ENCODE measurements at places on chromosomes 7 and 10.

DNA sequence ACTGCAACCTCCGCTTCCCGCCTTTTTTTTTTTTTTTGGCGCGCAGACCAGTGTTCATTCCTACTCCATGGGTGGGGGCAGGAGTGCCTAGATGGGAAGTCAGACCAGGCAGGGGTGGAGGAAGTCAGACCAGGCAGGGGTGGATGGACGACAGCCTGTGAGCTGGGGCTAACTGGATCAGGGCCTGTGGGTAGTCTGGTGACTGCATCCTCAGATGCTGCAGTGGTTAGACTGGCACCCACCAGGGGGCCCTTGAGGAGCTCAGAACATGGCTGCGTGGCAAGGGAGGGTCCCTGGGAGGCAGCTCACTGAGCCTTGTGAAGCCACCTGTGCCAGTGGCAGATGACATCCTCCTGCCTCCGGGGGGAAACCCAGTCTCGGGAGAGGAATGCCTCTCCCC, 35.1 kb downstream of the RCC1L start:
- DNase-seq: no peak

- no peak for DNase-seq
These were observed 132.6 kb downstream of the ST7 start for GRCh38 chr7:117085769-117086463.

DNA sequence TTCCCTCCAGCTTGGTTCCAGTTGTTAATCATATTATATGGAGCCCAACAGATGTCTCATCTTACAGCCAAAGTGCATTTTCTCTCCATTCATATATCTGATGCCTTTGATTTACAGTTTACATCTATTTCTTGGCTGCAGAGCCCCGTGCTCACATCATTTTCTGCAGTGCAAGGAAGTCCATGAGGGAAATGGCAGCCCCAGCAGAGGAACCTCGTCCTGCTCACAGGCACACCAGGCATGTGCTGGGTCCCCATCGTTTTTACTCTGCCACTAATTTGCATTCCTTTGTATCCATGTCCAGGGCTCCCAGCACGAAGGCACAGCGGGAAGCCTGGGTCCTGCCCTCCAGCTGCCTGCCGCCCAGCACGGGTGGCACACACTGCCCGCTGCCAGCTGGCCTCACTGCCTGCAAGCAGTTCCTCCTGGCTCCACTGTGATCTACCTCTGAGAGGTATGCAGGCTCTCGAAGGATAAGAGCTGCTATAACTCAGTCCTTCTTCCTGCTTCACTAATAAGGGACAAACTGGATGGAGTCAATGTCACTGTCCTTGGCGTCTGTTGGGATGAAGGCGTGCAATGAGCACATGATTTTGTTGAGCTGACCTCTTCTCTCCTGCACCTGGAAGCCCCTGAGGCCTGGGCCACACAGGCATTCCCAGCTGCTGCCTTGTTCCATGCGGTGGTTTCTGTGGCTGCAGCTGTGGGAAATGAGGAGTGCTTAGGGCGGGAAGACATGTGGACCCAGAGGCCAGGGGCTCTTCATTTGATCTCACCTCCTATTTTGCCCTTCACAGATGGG, 583.6 kb upstream of the MGMT start:
- no peak for DNase-seq

DNA sequence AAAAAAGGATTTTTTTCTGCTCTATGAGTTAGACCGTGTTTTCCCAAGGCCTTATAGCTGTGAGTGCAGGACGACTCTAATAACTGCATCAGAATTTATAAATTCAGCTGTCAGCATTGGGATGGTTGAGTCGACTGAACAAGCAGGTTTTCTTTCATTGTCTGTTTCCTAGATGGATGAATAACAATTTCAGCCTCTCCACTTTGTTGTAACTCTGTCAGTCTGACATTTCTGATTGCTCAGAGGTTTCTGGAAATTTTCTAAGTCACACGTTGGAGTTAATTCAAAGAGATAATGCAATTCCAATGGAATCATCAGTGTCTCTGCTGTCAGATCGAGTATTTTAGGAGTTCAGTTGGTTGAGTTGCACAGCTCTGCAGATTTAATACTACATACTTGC, 159.2 kb downstream of the CHN2 start:
- no peak for DNase-seq

- no peak for DNase-seq
These were observed 516.7 kb upstream of the CELF2 start for GRCh38 chr10:10500937-10501336.

DNA sequence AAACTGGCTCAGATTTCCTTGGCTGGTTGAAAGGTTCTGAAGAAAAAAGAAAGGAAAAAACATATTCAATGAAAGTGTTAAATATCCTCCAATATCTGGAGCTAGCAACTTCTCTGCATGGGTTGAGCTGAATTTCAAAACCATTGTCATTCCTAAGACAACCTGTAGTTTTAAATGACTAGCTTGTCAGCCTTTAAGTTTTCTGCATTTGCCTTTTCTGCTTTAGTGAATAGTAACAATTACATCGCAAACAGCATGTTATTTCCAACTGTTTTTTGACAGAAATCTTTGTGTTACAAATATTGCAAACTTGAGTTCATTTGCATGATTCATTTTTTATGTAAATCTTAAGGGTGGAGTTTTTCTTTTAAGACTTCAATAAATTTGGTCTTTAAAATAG, 852.3 kb upstream of the CELF2 start:
- DNase-seq: no peak

DNA sequence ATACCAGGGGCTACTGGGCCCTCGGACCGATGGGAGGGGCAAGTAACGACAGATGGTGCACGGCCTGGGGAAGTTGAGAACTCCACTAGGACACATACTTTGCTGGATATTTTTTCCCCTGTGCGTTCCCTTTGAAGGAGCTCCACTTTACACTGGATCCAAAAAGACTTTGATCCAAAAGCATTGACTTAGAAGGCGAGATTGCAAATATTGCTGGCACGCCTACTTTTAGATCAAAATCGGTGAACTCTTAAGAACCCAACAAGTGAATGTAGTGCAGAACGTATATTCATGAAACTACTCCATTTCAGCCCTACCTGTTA, 436 bp upstream of the SLC25A13 start:
- DNase-seq: no peak

- DNase-seq: no peak
These were observed 382.4 kb downstream of the ARL4A start for GRCh38 chr7:13069841-13070240.

DNA sequence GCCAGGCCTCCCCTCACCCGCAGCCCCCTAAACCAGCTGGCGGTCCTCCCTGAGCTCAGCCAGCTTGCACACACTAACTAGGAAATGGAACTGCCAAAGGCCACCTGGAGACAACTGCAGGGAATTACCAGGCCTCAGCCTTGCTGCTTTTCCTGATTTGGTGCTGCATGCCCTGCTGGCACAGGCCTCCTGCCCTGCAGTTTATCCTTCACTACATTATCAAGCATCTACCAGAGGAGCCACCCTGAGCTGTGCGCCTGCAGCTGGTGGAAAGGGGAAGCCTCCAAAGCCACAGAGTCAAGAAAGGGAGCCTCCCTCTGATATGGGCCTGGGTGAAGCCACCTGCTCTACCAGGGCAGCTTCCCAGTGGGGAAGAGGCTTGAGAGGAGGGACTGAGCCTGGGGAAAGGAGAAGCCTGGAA, 139.8 kb downstream of the GRID1 start:
- DNase-seq: no peak

DNA sequence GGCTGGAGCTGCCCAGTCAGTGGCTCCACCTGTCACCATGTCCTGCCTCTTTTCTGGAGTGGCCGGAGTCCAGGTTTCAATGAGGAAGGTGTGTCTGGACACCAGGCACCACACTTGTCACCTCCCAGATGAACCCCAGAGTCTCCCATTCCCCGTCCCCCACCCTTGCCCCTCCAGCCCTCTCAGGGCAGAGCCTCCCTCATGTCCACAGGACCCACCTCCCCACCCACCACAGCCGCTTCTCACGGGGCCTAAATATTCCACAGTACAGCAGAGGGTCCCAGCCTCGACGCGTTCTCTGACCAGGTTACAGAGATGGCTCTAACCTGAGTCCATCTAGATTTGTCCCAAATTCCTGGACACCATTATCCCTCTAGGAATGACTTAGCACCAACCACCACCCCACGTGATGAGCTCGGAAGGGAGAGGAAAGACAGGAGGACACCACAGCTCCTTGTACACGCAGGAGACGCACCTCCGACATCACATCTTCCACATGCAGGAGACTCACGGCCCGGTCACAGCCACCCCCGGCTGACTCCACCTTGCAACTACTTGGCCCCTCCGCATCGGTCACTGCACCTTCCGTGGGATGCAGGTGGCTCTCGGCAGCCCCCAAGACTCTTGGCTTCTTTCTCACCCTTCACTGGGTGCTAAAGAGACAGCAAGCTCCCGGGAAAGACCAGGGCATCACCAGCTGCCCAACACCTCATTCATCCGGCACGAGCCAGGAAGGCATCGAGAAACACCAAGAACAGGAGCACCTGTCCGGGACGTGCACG, 560.2 kb downstream of the DNAJB6 start:
- DNase-seq: no peak

DNA sequence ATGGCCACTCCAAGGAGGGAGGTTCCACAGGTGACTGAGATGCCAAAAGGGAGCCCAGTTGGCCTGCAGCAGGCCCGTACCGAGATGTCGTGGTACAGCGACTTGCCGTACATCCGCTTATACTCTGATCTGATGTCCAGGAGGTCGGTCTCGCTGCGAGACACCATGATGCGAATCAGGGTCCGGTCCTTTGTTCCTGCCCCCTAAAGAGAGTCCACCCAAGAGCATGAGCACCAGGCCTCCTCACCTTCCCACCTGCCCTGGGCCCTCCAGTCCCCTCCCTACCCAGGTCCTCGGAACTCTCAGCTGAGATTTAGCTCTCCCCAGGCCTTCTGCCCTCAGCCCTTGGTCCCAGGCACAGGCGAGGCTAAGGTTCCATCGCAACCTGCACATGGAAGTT, 25.0 kb downstream of the PLAC9 start:
- no peak for DNase-seq

DNA sequence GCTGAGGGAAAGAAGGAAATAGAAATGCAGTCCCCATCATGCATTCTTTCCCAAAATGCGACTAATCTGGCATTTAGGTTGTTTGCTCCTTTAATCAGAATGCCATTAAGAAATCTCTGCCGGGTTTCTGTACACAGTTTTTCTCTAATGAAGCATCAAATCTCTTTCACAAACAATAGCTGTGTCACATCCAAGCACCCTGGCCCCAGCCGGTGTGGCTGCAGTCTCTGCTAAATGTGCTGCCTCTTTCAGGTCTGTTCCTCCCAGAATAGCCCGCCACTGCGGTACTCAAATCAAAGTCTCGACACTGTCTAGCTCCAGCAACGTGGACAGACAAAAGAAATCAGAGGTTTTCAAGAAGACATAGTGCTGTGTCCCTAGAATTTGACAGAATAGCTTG, 343.8 kb downstream of the KCNMA1 start:
- DNase-seq: no peak

DNA sequence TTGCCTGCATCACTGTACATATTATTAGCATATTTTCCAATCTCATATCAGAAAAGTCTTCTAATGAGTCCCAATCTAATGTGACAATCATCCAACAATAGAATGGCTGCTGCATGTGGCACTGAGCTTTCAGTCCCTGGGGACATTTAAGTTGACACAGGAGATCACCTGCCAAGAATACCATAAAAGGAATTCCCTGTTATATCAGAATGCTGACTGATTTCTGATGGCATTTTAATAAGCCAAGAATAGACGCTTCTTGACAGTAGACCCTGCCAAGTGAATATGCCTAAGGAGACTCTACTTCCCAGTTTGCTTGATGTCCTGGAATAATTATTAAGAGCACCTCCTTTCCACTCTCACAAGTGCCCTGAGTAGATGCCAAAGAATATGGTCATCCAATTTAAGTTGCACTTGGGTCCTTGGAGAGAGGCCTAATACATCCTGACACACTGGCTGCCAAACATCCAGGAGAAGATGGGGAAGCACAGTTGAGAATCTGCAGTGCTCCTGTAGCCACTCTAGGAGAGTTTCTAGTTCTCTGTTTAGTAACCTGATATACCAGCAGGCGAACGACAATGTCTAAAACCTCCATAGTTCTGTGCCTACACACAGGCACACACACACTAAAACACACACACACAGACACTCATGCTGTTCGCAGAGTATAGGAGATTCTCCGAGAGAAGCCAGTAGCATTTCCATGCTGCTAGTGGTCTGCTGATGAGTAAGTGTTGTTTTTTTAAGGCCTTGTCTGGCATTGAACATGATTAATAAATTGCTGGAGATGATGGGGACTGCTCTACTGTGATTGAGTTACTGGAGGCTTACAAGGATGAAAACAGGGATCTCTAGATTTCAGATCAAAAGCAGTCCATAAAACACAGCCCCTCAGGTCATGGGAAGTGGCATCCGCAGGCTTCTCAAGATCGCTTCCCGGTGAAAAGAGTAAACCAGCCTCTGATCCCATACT, 369.6 kb downstream of the KCNMA1 start:
- DNase-seq: no peak

- no peak for DNase-seq
These were observed 167.9 kb downstream of the PARD3 start for GRCh38 chr10:34647160-34647559.

DNA sequence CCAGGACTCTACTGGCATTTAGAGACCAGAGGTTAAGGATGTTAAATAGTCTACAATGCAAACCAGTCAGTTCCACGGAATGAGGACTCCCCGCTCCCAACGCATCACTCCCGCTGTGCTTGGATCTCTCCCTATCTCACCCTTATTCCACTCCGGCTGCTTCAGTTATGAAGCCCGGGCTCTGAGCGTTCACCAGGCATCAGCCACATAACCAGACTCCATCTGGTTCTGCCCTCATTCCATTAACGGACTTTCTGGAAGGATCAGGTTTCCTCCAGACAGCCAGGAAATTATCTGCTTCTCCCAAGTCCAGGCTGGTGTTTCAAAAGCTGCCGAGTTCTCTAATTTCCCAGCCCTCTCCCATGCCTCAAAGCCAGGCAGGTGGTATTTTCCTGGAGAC, 499.3 kb downstream of the GLRX3 start:
- no peak for DNase-seq

GRCh38 chr10:17085011-17085725, 44.4 kb downstream of the CUBN start:
- no peak for DNase-seq

GRCh38 chr10:27911539-27911938, 87.3 kb downstream of the ODAD2 start:
- DNase-seq: no peak
